ENCODE measurements at places on chromosomes 6 and 20.
A peak's percentile ranks its signal among the peaks of the same experiment; 100 is the strongest.

GRCh38 chr6:11752360-11752759, 26.2 kb downstream of the ADTRP start:
- no peak for DNase-seq

DNA sequence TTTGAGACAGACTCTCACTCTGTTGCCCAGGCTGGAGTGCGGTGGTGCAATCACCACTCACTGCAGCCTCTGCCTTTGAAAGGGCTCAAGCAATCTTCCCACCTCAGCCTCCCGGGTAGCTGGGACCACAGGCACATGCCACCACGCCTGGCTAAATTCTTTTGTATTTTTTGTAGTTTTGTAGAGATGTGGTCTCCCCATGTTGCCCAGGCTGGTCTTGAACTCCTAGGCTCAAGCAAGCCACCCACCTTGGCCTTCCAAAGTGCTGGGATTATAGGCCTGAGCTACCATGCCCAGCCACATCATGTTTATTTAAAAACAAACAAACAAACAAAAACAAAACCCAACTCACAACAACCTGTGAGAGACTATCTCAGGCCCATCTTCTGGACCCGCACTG, 29.7 kb upstream of the APCDD1L start:
- DNase-seq = no peak

GRCh38 chr20:62832212-62832922, 15.5 kb downstream of the COL9A3 start:
- no peak for DNase-seq

GRCh38 chr6:129006724-129007514, 124.0 kb downstream of the LAMA2 start:
- no peak for DNase-seq

GRCh38 chr6:170289180-170289931, 1.5 kb downstream of the DLL1 start:
- DNase-seq = no peak

- DNase-seq = no peak
These were observed 89.7 kb downstream of the LY86 start for GRCh38 chr6:6678185-6678671.

DNA sequence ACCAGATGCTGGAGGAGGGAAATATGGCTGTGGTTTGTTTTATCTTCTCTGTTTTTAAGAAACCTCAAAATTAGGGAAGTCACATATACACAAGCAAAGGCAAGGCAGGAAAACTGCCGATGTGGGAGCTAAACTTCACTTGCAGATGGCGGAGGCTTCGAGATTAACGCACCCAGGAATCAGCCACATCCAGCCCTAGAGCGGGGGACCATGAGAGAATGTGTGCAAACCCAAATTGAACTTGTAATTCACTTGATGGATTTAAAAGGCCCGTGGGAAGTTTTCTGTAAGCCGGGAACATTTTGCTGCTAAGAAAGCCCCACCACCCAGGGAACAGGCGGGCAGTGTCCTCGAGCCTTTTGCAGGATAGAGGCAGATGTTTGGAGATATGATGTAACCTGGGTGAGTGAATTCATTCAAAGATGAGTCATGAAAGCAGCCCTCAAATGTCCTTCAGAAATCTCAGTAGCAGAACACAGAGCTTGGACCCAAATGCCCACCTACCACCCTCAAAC, 39.9 kb downstream of the PREX1 start:
- no peak for DNase-seq

DNA sequence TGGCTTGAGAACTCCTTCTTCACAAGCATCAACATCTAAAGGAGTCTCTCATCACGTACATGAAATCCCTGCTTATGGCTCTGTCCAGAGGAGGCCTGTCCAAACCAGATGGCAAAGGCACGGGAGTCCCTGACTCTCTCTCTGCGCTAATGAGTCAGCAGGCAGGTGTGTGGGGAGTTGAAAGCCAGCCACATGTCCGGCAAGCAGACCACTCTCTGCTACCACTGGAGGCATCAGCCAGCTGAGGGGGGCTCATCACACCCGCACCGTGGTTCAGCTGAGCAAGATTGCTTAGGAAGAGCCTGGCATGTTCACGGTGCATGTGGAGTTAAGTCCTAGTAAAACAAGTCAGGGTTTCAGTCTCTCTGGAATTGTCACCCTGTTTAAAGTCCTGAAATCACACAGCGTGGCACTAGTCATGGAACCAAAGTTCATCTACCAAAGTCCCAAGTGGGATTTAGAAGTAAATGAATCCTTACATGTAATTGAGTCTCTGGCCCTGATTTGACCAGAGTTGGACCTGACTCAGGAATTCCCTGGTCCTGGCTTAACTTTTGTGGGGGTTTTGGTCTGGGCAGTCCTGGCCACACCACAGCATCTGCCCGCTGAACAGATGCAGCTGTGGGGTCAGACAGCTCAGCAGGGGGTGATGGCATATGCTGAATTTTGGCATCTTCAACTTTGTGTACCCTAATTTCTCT, 155.2 kb upstream of the RIN2 start:
- no peak for DNase-seq

DNA sequence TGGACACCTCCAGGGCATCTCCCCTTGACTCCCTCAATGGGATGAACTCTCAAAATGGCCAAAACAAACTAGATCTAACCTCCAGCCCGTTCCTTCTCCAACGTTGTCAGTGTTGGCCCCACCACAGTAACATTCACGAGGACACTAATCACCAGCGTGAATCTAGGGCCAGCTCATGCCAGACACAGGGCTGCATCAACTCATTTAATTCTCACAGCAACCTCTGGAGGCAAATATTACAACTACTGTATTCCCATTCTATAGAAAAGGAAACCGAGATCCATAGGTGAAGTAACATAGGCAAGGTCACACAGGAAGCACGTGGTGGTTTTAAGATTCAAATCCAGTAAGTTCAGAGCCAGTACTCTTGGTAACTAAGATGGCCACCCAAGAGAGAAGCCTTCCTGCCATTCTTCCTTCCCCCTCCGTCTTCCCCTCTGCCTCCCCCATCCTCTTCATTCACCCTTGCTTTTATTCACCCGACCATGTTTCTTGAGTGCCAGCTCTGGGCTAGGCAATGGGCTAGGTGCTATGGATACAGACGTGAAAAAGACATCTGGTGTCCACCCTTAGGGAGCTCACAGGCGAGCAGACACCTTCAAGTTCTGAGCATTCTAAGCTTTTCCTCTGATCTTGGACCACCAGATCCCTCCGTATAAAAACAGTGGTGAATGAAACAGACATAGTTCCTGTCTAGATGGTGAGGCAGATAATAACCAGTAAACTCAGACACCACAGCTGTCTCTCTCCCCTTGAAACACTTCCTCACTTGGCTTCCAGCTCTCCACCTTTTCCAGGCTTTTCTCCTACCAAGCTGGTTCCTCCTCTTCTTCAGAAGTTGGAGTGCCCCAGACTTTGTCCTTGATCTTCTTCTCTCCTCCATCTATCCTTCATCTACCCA, 9.6 kb downstream of the CCM2L start:
- DNase-seq = no peak

- no peak for DNase-seq
These were observed 101.5 kb upstream of the BHLHE23 start for GRCh38 chr20:63108247-63108646.

GRCh38 chr6:157464653-157465535, 83.9 kb downstream of the ZDHHC14 start:
- no peak for DNase-seq

GRCh38 chr6:99344289-99344688, 5.2 kb downstream of the FAXC start:
- DNase-seq = peak; percentile 11

- DNase-seq = no peak
These were observed 21.0 kb upstream of the RSPH4A start for GRCh38 chr6:116595247-116595646.

- DNase-seq = no peak
These were observed 59.2 kb upstream of the DUSP22 start for GRCh38 chr6:232982-233640.

GRCh38 chr6:151390851-151391470, 398 bp downstream of the ZBTB2 start:
- DNase-seq = peak; percentile 32

DNA sequence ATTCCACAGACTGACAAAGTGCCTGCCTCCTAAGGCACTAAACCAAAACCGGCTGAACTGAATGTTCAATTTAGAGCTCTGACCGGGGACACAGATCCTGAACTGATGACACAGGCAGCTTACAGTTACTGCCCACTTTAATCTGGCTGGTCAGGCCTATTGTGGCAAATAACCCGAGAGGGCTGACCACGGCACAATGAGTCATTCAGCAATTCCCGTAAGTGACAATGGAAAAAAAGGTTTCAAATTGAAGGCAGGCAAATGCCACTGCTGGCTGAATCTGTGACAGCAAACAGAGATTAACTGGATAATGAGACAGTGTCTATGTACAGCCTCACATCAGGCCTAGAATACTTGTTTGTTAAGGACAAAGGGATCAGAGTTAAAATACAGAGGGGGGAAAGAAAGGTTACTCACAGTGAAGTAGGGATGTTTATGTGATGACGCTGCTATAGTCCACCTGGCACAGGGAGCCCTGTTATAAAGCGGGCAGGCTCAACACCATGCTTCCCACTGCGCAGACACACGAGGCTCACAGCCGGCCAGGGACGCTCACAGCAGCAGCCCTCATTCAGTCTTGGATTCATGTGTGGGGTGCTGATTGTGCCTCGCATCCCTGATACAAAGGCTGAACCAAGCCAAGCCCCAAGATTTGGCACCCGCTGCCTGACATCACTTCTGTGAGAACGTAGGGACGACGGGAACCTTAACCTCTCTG, 54.4 kb downstream of the RTN4IP1 start:
- no peak for DNase-seq

GRCh38 chr20:63628246-63628975, 1.5 kb upstream of the GMEB2 start:
- peak; percentile 16 for DNase-seq

DNA sequence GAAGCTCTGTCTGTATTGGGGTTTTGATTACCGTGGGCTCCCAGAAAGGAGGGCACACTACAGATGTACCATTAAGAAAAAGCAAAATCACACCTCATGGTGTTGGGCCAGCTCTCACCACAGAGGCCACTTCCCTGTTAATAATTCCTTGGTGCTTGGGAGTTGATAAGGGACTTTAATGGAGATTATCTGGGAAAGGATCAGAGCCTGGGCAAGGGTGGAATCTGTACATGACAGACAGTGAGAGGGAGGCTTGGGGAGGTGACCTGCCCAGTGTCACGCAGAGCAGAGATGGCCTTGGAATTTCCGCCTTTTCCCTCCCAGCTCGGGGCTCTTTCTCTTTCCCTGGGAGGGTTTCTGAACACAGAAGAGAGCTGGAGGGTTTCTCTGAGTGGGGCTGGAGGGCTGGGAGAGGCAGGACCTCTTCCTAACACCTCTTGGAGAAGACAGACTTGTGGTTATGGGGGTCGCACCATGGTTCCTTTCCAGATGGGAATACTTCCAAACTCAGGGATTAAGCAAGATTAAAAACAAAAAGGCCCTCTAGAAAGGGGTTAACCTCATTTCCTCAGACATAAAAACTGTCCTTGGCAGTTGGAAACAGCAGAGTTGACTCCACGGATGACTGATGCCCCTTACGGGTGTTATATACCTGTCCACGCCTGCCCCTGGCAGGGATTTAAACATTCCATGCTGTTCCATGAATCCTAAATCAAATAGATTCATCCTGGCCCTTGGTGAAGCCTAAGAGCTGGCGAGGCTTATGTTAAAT, 16.8 kb upstream of the KCNK16 start:
- no peak for DNase-seq

DNA sequence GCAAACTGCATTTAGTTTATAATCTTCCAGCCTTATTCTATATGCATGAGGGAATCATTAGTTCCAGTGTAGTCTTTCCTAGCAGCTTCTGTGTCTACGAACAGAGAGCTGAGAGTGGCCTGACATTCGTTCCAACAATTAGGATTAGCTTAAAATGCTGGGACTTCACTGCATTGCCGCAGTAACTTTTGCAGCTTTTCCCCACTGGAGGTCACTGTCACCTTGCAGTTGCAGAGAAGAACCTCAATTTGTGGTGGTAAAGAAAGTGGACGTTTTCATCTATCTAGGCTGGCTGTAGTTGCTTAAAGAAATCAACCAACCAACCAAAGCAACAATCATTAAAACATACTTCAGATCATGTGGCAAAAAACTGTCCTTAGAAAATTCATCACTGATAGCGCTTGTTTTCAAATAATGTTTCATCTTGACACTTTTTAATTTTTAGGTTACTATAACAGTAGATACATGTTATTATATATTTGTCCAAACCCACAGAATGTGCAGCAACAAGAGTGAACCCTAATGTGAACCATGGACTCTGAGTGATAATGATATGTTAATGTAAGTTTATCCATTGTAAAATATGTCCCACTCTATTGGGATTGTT, 12.2 kb downstream of the MYLK4 start:
- DNase-seq = peak; percentile 45

DNA sequence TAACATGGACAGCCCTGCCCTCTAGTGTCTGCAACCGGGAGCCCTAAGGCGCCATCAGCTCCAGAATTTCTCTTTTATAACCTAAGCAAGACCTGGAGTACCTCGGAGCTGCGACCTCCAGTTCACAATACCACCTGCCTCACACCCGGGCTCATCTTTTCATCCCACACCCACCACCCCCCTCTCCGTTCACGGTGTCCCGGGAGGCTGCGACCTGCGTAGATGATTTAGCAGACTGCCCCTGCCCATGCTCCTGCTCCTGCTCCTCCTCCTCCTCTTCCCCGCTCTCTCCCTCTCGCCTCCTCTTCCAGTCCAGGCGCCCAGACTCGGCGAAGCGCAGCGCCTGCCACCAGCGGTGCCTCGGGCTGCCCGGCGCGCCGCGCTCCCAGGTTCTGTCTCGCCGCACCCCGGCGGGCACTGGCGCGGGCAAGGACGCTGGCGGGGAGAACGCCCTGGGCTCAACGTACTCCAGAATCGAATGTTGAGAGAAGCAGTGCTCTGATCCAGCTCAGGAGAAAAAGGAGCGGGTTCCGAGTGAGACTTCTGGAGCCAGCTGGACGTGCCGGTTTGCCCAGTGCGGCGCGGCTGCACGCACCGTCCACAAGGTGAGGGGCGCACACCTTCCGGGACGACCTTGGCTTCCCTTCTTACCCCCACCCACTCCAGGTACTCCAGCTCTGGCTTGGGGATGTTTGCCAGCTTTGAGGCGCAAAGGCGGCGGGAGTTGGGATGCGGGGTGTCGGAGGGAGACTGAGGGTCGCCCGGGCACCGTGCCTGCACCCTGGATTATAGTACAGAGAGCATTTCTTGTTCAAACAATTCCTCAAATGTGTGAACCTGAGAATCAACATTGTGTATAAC, at the start of gene HTR1E:
Gene HTR1E (plus strand): TSS at position 310 of the 861 bp plus-strand sequence. CDS start 77,807 bp downstream, outside the sequence.
- DNase-seq = no peak

DNA sequence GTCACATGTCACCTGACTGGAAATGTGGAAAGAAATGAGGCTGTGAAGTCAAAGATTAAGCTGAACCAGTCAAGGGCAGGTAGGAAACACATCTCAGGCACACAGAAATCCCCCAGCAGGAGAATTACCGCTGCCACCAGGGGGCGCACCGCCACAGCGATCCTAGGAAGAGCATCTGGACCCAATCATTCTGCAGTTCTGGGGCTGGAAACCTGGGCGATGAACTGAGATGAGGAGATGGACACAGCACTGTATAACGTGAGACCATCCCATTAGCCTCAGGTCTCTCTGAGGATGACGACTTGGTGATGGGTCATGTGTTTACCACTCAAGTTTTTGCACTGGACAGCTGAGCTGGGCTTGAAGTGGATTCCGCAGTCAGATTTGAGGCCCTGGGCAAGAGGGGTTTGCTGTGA, 6.5 kb upstream of the SLC24A3 start:
- no peak for DNase-seq
